ENCODE measurements at places on chromosomes 6 and 20. TPM values are rescaled to one million over a fixed set of nuclear protein-coding genes. Genes with fewer than 3 reads are reported as not detected.

- H3K36me3 ChIP-seq = no peaks in the 10 kb centered on the region
- H3K27me3 ChIP-seq = no peaks in the 10 kb centered on the region
- no peak for DNase-seq
- H3K4me1 ChIP-seq = no peaks in the 10 kb centered on the region
- H3K27ac ChIP-seq = no peak overlapping the region
Observed at GRCh38 chr6:62039605-62040004, 246.4 kb downstream of the KHDRBS2 start.

- H3K27ac ChIP-seq = no peak overlapping the region
- DNase-seq = no peak
- no peaks in the 10 kb centered on the region for H3K4me1 ChIP-seq
- no peak overlapping the region for H3K4me3 ChIP-seq
- H3K27me3 ChIP-seq = no peaks in the 10 kb centered on the region
Observed at GRCh38 chr6:170201361-170201760, 89.5 kb downstream of the DLL1 start.

DNA sequence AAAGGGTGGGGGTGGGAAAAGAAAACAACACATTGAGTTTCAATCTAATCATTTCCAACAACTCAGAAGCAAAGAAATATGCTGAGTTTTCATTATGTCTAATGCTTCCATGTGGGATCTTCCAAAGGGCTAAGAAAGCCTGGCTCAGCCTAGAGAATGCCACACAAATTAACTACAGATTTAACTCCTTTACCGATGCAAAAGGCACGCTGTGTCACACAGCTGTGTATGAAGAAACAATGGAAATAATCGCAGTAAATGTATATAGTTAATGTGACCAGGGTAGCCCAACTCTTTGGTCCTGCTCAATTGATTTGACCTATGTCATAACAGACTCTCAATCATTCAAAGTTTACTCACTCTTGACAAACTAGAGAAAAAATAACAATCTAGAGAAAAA is 17.8 kb downstream of the B4GALT5 start:
- H3K4me3 ChIP-seq = no peak overlapping the region
- H3K4me1 ChIP-seq = peaks cover 91% of the 10 kb centered on the region
- H3K27ac ChIP-seq = peak overlapping the region; percentile 43
- no peaks in the 10 kb centered on the region for H3K36me3 ChIP-seq
- H3K27me3 ChIP-seq = no peaks in the 10 kb centered on the region

- no peak overlapping the region for H3K27ac ChIP-seq
- H3K4me1 ChIP-seq = peaks cover 18% of the 10 kb centered on the region
- peak overlapping the region; percentile 36 for H3K4me3 ChIP-seq
- no peaks in the 10 kb centered on the region for H3K36me3 ChIP-seq
Observed at GRCh38 chr6:43491750-43492661, 14.6 kb downstream of the TJAP1 start.

- H3K36me3 ChIP-seq = no peaks in the 10 kb centered on the region
- no peaks in the 10 kb centered on the region for H3K4me1 ChIP-seq
- no peak for DNase-seq
- H3K4me3 ChIP-seq = no peak overlapping the region
- H3K27me3 ChIP-seq = no peaks in the 10 kb centered on the region
- H3K27ac ChIP-seq = no peak overlapping the region
Observed at GRCh38 chr20:6671829-6672228, 95.7 kb upstream of the BMP2 start.

DNA sequence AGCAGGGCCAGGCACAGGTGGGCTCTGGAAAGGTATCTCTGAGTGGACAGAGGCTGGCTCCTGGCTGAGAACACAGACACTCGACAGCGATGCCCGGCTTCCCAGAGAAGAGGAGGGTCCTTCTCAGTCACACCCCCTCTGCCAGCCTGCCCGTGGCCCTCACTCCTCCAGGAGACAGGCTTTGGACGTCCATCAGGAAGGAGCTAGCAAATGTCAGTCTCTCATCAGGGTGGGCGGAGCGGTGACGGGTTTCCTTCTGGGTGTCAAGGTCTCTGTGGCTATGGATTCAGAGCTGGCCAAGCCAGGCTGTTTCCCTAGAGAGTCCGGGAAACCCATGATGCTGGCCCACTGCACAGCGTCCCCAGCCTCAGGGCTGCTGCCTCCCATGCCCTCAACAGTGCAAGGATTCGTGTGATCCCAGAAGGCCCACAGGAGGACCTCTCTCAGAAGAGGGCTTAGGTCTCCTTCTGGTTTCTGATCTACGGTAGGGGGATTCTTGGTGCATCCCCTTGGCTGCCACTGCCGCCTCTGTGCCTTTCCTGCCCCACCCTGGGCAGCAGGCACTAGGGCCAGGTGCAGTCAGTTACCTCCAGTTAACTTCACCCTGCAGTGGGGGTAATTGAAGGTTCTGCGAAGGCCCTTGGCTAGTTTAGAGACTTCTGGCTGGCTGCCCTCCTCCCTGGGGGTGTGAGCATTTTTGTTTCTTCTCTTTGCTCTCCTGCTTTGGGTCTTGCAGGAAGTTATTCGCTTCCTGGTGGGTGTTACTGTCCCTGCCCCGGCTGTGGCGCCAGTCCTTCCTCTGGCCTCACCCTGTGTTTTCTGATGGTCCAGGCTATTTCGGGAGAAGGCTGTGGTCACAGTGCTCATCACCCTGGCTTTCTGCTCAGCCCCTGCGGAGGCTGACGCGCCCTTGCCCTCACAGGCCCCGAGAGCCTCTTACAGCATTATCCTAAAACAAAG is 80.2 kb downstream of the CDH4 start:
- H3K4me3 ChIP-seq = no peak overlapping the region
- no peak overlapping the region for H3K27ac ChIP-seq
- no peaks in the 10 kb centered on the region for H3K36me3 ChIP-seq
- DNase-seq = no peak

- H3K4me3 ChIP-seq = no peak overlapping the region
- no peaks in the 10 kb centered on the region for H3K4me1 ChIP-seq
- H3K27ac ChIP-seq = no peak overlapping the region
- DNase-seq = no peak
- no peaks in the 10 kb centered on the region for H3K36me3 ChIP-seq
Observed at GRCh38 chr6:153804755-153805330, 234.2 kb upstream of the OPRM1 start.

GRCh38 chr6:36340306-36340617 is 3.6 kb upstream of the BNIP5 start:
- no peak overlapping the region for H3K27ac ChIP-seq
- H3K4me3 ChIP-seq = no peak overlapping the region
- no peak for DNase-seq
- peaks cover 4% of the 10 kb centered on the region for H3K4me1 ChIP-seq

DNA sequence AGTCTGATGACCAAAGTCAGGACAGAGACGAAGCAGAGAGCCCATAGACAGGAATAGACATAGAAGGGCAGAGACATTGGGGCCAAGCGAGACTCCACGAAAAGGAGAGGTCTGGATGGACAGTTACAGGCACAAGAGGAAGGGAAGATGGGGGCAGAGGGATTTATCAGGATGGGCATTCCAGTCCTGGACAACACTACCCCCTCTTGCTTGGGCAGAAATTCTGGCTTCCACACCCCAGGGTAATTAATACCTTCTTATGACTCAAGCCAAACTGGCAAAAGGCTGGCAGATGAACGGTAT is 82.2 kb upstream of the MAFB start:
- H3K27ac ChIP-seq = no peak overlapping the region
- H3K4me3 ChIP-seq = no peak overlapping the region
- H3K36me3 ChIP-seq = no peaks in the 10 kb centered on the region
- H3K4me1 ChIP-seq = no peaks in the 10 kb centered on the region
- H3K27me3 ChIP-seq = no peaks in the 10 kb centered on the region

Gene SCGN
- total RNA-seq = not detected

Gene PREX1
- 7.5 TPM for total RNA-seq

DNA sequence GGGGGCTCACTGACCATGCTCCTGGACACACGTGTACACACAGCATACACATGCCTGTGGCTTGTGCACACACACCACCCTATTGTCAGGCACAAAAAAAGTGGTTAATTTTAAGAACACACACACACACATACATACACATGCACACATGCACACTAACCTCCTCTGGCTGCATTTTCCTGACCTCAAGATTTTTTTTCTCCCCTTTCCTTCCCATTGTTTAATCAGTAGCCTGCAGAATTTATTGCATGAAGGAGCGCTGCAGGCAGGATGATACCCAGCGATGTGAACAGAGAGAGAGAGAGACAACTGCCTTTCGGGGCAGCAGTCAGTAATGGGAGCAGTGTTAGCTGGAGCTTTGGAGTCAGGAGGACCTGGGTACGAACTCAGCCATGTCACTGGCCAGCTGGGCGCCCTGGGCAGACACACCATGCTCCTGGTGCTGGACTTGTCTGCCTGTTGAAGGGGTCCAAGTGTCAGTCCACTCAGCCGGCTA is 990 bp upstream of the TRAF3IP2 start:
- no peaks in the 10 kb centered on the region for H3K36me3 ChIP-seq
- H3K27me3 ChIP-seq = no peaks in the 10 kb centered on the region
- peak overlapping the region; percentile 99 for H3K27ac ChIP-seq
- DNase-seq = no peak

Gene GPR6
- total RNA-seq = not detected

- H3K36me3 ChIP-seq = no peaks in the 10 kb centered on the region
- peaks cover 69% of the 10 kb centered on the region for H3K4me1 ChIP-seq
- H3K27ac ChIP-seq = peak overlapping the region; percentile 90
Observed at GRCh38 chr6:14881398-14881797, 364.5 kb upstream of the JARID2 start.

Measured in gastrocnemius medialis (tissue), 4 donors.